Brain (organoid and tissue), 16 donors: ENCODE measurements at places on chromosomes 4 and X. TPM values are rescaled to one million over a fixed set of nuclear protein-coding genes. Genes with fewer than 3 reads are reported as not detected.
A peak's percentile ranks its signal among the peaks of the same experiment; 100 is the strongest.

AADAT gene
- polyA plus RNA-seq, result 3.1 TPM

CBR4 gene
- polyA plus RNA-seq, result 3.1 TPM

- peak; percentile 57 for DNase-seq
These were observed 9.6 kb upstream of the TMA16 start for GRCh38 chr4:163484906-163485305.

CTAG2 gene
- polyA plus RNA-seq, result not detected

DNA sequence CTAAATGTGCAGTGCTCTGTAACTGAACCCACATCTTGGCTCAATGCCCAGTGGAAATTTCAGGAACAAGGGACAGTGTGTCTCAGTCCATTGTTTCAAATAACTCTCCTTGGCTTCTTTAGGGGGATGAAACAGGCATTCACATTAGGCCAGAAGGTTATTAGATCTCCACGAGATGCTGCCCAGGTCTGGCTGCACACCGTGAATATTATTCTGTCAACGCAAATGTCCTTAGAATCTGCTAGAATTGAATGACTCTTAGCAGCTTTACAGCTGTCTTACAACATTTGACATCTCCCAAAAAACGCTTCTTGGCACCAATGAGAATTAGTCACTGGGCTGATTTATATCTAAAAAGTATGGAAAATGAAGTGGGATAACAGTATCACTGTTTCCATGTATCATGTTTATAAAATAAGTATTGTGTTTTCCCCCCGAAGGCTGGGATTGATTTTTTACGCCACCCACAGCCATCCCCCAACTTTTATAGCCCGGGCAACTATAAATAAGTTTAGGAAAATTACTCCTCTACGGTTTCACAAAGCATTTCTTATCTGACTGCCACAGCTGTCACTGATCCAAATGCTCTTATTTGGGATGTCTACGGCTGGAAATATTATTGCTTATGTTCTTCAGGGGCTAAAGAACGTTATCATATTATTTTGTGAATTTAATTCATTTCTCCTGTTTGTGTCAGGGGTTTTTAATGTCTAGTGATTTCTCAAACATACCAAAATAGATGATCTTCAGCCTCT is 559.7 kb upstream of the FAT1 start:
- DNase-seq, result peak; percentile 24

GRCh38 chrX:119455264-119455663 is 13.0 kb upstream of the SLC25A5 start:
- no peak for DNase-seq

- DNase-seq, result no peak
These were observed 33.0 kb upstream of the FRAS1 start for GRCh38 chr4:78024085-78024484.

CT45A8 gene
- not detected for polyA plus RNA-seq

DNA sequence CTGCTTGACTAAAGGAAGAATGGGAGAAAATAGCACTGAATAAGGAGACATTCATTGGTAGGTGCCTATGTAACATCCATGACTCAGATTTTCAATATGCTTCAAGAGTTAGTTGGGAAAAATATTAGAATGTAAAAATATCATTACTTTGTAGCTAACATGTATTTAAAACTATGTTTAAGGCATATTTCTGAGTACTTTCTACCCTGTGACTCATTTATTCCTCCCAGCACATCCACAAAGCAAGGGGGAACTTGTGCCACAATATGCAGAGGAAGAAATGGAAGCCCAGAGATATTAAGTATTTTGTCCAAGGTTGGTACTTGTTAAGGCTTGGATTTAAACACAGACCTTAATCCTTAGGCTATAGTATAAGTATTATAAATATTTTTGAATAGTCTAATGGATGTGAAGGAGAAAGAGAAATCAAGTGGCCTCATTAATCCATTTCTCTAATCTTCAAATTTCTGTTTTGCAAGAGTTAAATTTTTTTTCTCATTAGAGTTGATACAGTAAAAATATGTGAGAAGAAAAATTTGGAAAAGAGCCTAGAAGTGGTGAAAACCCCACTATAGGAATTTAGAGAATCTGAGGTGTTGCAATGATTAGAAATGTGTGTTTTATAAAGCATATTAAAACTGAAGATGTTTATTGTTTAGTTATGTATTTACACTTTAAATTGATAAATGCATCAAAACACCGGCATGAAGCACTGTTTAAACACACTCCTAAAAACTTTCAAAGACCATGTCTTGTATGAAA is 149.3 kb upstream of the GYPA start:
- DNase-seq, result no peak

- DNase-seq, result no peak
These were observed 75.6 kb downstream of the REPS2 start for GRCh38 chrX:17021851-17022604.

- DNase-seq, result no peak
These were observed 2241.9 kb downstream of the PCDH7 start for GRCh38 chr4:32962100-32962499.

DNA sequence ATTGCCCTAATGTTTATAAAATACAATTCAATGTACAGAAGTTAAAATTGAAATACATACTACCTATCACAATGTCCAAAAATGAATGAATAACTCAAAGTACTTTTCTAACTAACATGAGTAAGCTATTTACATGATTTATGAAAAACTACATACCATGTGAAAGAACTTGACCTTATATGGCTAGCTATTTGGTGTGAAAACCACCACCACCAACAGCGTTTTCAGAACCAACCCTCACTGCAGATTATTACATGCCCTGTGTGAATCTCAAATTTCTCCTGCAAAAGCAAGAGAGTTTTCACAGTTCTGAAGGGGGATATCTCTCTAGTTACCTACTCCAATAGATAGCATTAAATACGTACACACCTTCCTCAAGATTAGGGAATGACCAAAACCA is 198.5 kb downstream of the SPATA18 start:
- DNase-seq, result no peak

SYTL5 gene
- 5.5 TPM for polyA plus RNA-seq

GRCh38 chr4:100926039-100926717 is 408.4 kb upstream of the EMCN start:
- DNase-seq, result no peak

XAGE2 gene
- not detected for polyA plus RNA-seq

DNA sequence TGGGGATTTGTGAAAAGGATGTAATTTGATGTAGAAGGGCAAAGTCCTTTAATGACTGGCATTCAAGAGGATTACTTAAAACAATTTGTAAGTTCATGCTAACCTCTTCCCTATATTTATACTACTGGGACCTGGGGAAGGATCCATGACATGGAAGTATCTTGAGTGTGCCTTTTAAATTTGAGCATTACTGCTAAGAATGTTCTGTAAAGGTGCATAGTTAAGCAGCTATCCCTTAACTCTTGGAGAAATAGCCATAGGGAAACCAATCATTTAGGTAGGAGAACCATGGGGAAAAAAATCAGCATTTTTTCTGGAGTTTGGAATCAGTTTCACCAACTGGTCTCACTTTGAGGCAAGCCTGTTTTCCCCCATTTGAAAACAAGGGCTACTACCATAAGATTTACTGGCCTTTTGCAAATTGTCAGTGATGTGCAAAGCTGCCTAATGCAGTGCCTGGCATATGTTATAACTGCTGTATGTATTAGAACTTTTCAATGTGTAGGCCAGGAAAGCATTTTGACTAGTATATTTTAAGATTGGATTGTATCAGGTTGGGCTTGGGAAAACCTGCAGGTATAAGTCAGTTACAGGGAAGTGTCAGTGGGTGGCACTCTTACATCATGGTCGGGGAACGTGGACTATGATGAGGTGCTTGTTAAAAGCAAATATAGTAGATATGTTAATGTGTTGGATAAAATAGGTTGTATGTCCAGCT is 72.1 kb downstream of the PRSS12 start:
- DNase-seq, result peak; percentile 85

DNA sequence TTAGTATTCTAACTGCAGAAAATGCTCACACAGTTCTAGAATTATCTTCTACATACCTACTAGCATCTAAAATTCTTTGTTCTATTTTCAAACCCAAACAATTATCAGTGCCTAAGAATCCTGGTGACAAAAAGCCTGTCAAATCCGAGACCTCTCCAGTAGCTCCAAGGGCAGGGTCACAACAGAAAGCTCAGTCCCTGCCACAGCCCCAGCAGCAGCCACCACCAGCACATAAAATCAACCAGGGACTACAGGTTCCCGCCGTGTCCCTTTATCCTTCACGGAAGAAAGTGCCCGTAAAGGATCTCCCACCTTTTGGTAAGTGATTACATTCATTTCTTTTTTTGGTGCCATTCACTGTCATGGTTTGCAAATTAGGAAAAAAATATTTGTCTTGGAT is 243.8 kb downstream of the RAPGEF2 start:
- DNase-seq, result no peak

- DNase-seq, result no peak
These were observed 145.6 kb downstream of the INPP4B start for GRCh38 chr4:142700531-142700930.

GRCh38 chrX:123487236-123487635 is 245.6 kb downstream of the THOC2 start:
- DNase-seq, result no peak

HMGB2 gene
- polyA plus RNA-seq, result 211 TPM

DNA sequence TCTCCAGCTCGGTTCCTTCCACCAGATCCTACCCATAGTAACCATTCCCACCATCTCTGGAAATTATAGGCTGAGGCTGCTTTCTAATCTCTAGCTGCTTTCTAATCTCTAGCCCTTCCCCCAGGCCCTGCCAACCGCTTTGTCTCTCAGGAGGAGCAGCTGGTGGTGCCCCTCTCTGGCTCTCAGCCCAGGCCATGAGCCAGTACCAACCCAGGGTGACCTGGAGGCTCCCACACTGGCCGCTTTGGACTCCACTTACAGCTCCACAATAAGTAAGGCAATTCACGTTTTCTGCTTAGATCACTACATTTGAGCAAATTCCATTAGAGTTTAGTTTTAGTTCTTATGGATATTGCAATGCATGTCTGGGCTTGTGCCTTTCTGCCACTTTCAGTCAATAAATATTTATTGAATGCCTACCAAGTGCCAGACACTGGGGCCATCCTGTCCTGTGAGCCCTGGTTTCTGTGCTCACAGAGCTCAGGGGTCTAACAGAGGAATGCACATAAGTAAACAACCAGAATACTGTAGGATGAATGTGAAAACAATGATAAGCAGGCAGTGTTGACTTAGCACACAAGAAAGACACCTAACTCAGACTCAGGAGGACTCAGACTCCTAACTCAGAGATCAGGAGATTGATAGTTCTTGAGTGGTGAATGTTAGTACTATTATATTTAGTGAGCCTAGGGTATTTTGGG is 38.9 kb downstream of the SMC1A start:
- peak; percentile 43 for DNase-seq

GRCh38 chr4:25624616-25625015 is 31.0 kb upstream of the SLC34A2 start:
- DNase-seq, result no peak

GRCh38 chr4:11050766-11051165 is 366.2 kb upstream of the CLNK start:
- DNase-seq, result no peak

DDX60 gene
- polyA plus RNA-seq, result 1.0 TPM

DNA sequence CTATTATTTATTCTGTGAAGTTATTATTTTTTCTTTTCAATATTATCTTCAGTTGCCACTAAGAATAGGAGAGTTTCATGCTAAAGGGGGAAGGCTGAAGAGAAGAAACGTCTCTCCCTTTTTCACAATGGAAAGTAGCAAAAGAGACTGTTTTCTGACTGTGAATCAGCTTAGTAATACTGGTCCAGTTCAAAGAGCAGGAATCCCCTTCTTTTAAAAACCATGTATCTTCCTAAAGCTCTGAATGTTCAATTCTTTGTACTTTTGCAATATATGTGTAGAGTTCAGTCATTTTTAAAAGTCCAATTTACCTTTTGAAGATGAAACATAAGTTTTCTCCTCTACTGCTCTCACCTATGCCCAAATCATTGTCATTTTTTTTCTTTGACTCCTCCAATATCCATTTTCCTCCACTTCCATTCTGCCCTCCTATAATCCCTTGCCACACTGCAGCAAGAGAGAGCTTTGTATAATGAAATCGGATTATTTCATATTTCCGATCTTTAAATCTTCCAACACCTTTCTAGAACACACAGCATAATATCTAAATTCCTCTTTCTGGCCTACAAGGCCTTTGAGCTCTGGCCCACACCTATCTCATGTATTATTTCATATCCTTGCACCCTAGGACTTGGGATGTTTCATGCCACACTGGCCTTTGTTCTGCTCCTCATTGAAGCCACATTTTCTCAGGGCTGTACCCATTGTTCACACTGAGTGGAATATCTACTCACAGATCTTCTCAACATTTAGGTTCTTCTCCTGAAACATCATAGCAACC is 195.3 kb downstream of the CAMK2D start:
- DNase-seq, result no peak

GRCh38 chr4:90476586-90476985 is 349.4 kb downstream of the CCSER1 start:
- DNase-seq, result no peak

DNA sequence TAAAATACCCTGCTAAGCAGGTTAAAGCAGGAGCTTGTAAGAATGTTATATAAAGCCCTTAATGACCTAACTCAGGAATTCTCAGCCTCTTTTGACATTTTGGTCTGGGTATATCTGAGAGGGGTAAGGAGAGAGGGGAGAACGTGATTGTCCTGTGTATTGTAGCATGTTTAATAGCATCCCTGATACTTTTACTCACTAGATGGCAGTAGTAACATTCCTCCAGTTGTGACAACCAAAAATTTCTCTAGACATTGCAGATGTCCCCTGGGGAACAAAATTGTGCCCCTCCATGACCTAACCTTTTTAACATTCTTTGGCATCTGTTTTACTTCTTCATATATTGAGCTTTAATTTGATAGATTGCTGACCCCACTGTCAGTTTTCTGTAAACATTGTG is 17.9 kb downstream of the SMARCA5 start:
- no peak for DNase-seq

CENPE gene
- 0.19 TPM for polyA plus RNA-seq

DNA sequence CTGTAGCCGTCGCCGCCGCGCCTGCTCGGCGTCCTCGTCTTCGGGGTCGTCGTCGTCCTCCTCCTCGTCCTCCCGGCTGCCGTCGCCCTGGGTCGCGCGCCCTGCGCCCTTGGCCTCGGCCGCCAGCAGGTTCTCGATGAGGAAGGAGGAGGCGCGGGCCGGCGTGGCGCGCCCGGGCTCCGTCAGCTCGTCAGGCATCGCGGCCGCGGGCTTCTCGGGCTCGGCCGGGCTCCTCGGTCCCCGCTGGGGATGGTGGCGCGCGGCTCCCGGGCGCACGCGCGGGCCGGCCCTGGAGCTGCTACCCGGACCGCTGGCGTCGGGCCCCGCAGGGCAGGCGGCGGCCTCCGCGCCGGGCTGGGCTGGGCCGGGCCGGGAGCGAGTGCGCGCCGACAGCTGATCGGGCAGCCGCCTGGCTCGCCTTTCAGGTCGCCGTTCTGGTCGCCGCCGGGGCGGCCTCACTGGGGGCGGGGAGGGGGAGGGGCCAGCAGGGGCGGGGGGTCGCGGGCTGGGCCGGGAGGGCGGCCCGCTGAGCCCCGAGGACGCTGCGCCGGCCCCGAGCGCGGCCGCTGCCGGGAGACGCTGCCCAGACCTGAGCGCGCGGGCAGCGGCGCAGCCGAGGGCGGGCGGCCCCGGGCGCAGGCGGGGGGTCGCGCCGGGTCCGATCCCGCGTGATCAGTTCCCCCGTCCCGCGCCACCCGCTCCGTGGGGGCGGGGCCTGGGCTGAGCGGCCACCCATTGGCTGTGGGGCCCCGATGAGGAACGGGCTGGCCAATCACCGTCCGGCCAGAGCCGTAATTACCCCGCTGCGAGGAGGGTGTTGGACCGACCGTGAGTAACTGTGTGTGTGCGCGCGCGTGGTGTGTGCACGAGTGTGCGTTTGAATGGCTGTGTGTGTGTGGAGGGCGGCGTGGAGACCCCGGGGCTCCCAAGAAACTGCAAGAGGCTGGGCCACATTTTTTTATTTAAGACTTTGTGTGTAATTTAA is at the start of gene HMX1:
Gene HMX1 (minus strand): TSS at position 423 of the 985 bp plus-strand sequence. CDS start 225 bp downstream, at position 198.
- DNase-seq, result peak; percentile 80

SSX4B gene
- not detected for polyA plus RNA-seq
